ENCODE measurements at places on chromosomes 7 and 10. TPM values are rescaled to one million over a fixed set of nuclear protein-coding genes. Genes with fewer than 3 reads are reported as not detected.

DNA sequence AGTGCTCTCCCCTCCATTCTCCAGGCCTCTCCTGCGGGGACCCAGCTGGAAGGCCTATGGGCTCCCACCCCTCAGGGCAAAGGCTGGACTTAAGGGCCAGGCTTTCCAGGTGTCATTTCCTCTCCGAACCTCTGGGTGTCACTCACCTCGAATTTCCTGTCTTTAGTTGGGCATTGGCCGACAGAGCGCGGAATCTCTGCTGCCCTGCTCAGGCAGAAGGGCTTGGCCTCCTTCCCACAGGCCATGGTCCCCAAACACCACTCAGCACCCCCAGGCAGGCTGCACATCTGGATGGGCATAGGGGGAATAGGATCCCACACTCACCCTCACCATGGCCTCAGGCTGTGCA is 212.9 kb downstream of the CCSER2 start:
- H3K27ac ChIP-seq: no peak overlapping the region
- peaks cover 4% of the 10 kb centered on the region for H3K4me1 ChIP-seq
- no peaks in the 10 kb centered on the region for H3K36me3 ChIP-seq

Gene ELMO1
- 72.2 TPM for total RNA-seq

Gene TFPI2
- 19.8 TPM for total RNA-seq

- DNase-seq: peak; percentile 33
- H3K27ac ChIP-seq: no peak overlapping the region
- peaks cover 12% of the 10 kb centered on the region for H3K27me3 ChIP-seq
Measured at GRCh38 chr10:117174439-117175214, 22.7 kb upstream of the KCNK18 start.

DNA sequence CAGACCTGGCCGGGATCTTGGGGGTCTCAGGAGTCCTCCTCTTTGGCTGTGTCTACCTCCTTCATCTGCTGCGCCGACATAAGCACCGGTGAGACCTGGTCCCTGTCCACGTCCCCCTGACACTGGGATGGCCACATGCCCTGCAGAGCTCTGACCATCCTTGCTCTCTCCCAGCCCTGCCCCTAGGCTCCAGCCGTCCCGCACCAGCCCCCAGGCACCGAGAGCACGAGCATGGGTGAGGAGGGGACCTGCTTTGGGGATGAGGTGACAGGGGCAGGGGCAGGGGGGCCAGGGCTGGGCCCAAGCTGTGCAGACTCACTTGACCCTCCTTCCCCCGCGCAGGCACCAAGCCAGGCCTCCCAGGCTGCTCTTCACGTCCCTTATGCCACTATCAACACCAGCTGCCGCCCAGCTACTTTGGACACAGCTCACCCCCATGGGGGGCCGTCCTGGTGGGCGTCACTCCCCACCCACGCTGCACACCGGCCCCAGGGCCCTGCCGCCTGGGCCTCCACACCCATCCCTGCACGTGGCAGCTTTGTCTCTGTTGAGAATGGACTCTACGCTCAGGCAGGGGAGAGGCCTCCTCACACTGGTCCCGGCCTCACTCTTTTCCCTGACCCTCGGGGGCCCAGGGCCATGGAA is 959 bp downstream of the PVRIG start:
- H3K4me3 ChIP-seq: no peak overlapping the region
- no peaks in the 10 kb centered on the region for H3K36me3 ChIP-seq
- no peak overlapping the region for H3K27ac ChIP-seq
- no peak for DNase-seq
- no peaks in the 10 kb centered on the region for H3K4me1 ChIP-seq

Gene RELN
- 5.1 TPM for total RNA-seq

GRCh38 chr10:17125206-17125893 is 4.3 kb downstream of the CUBN start:
- DNase-seq: no peak
- no peak overlapping the region for H3K27ac ChIP-seq
- no peaks in the 10 kb centered on the region for H3K27me3 ChIP-seq
- H3K36me3 ChIP-seq: no peaks in the 10 kb centered on the region

DNA sequence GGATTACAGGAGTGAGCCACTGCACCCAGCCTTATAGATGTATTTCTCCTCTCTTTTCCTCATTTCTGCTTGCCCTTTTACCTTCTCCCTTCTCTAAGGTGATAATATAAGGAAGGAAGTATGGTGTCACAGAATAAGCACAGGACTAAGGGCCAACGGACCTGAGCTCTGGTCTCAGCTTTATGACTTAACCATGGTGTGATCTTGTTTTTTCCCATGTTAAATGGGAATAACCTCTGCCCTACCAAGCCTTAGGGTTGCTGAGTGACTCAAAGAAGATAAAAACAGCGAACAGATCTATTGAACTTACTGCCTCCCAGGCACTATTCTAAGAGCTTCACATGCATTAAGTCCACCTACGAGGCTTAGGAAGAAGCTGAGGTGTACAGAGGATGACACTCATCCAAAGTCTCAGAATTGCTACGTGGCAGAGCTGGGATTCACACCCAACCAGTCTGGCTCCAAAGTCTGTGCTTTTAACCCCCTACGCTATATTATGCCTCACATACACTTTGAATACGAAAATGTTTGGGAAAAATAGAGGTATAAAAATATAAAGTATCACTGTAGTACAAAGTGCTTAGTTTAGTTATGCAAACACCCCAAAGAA is 5.6 kb downstream of the UROS start:
- H3K4me1 ChIP-seq: peaks cover 13% of the 10 kb centered on the region
- no peak overlapping the region for H3K27ac ChIP-seq
- DNase-seq: no peak
- peaks cover 14% of the 10 kb centered on the region for H3K36me3 ChIP-seq
- no peaks in the 10 kb centered on the region for H3K27me3 ChIP-seq

DNA sequence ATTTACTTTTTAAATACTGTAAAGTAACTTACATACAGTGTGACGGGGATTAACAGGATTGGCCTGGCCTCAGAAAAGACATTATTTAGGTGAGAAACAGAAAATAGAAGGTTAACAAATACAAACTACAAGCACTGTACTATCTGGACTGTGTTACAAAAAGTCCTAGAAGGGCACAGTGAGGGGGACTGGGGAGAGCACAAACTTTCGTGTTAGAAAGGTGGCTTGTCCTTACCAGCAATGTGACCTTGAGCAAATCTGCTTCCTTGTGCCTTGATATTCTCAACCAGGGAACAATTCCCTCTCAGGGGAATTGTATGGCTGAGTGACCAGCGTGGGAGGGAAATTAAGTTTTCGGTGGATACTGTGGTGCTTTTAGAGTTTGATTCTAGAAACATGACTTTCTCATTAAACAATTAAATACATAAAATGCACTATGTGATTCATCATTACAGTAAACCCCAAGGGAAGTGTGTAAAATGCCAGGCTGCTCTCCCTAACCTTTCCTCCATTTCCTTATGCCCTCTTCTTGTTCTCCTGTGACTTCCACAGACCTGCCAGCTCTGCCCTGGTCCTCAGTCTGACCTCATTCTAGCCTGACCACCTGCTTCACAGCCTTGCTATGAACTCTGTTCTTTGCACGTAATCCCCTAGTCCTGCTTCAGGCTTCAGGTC is 57.7 kb downstream of the OSBPL3 start:
- no peak overlapping the region for H3K27ac ChIP-seq
- H3K27me3 ChIP-seq: no peaks in the 10 kb centered on the region
- H3K4me3 ChIP-seq: no peak overlapping the region
- H3K4me1 ChIP-seq: peaks cover 7% of the 10 kb centered on the region
- DNase-seq: no peak
- no peaks in the 10 kb centered on the region for H3K36me3 ChIP-seq

Data from thoracic aorta (tissue), 2 donors.